ENCODE measurements at places on chromosomes 3 and 15.

- no peak for DNase-seq
Measured at GRCh38 chr3:143793971-143794370, 54.3 kb downstream of the SLC9A9 start.

- DNase-seq: no peak
Measured at GRCh38 chr3:150874666-150875219, 30.5 kb downstream of the MINDY4B start.

GRCh38 chr3:5035692-5036391, 56.6 kb downstream of the BHLHE40 start:
- no peak for DNase-seq

GRCh38 chr3:65639444-65639843, 399.3 kb downstream of the MAGI1 start:
- no peak for DNase-seq

DNA sequence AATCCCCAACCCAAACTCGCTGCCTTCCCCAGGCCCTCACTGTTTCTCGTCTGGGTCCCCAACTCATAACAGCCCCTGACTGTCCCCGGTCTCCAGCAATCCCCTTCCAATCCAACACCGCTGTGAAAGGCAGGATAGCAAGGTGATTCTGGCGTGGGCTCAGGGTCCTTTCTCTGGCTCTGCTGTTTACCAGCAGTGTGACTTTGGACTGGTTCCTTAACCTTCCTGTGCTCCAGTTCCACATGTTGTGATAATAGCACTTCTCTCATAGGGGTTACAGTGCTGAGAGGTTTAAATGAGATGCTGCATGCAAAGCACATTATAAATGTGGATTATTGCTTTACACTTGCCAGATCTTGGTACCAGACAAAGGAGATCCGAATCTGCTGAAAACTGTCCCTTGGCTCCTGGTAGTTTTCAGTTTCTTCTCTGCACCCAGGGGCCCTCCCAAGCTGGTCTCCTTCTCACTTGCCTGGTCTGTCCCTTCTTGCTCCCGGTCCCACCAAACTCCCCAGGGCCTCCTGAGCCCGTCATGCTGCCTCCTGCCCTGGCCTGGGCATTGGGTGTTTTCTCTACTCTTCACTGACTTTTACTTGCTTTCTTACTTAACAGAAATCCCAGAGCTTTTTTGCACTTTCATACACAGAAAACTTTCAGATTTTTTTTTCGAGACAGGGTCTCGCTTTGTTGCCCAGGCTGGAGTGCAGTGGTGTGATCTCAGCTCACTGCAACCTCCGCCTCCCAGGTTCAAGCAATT, 26.8 kb upstream of the CYP11A1 start:
- DNase-seq: no peak

- no peak for DNase-seq
Measured at GRCh38 chr3:194023501-194024280, 112.3 kb upstream of the HES1 start.

Data from type B pancreatic cell (in vitro differentiated cells).